Upper lobe of left lung (tissue), 6 donors: ENCODE measurements at places on chromosomes 12 and 14. TPM values are rescaled to one million over a fixed set of nuclear protein-coding genes. Genes with fewer than 3 reads are reported as not detected.

The NTN4 gene
- total RNA-seq = 106 TPM

GRCh38 chr14:28488684-28489083 lies 277.9 kb upstream of the FOXG1 start:
- DNase-seq = no peak

The TCL1B gene
- not detected for total RNA-seq

GRCh38 chr12:57717131-57717530 lies 21.4 kb downstream of the AGAP2 start:
- no peak for DNase-seq
